ENCODE measurements at places on chromosomes 7 and 10.

DNA sequence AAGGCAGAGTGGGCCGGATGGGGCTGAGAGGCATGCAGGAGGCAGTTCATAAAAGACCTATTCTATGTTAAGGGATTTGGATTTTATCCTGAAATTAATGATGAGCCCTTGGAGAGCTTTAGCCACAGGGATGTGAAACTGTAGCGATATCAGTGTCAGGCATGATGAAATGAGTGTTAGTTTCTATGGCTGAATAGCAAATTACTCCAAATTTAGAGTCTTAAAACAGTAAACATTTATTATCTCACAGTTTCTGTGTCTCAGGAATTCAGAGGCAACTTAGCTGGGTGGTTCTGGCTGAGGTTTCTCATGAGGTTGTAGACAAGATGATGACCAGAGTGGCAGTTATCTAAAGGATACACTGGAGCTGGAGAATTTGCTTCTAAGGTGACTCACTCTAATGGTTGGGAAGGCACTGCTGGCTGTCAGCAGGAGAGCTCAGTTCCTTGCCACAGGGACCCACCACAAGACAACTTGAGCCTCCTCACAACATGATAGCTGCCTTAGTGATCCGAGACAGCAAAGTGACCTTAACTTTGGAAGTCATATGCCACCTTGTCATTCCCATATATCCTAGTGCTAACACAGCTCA lies 36.7 kb upstream of the SFTPD start:
- peak; percentile 19 for DNase-seq

GRCh38 chr7:130891254-130892094 lies 157.5 kb upstream of the KLF14 start:
- peak; percentile 94 for DNase-seq

- no peak for DNase-seq
Observed at GRCh38 chr7:127628445-127628844, 10.5 kb upstream of the PAX4 start.

DNA sequence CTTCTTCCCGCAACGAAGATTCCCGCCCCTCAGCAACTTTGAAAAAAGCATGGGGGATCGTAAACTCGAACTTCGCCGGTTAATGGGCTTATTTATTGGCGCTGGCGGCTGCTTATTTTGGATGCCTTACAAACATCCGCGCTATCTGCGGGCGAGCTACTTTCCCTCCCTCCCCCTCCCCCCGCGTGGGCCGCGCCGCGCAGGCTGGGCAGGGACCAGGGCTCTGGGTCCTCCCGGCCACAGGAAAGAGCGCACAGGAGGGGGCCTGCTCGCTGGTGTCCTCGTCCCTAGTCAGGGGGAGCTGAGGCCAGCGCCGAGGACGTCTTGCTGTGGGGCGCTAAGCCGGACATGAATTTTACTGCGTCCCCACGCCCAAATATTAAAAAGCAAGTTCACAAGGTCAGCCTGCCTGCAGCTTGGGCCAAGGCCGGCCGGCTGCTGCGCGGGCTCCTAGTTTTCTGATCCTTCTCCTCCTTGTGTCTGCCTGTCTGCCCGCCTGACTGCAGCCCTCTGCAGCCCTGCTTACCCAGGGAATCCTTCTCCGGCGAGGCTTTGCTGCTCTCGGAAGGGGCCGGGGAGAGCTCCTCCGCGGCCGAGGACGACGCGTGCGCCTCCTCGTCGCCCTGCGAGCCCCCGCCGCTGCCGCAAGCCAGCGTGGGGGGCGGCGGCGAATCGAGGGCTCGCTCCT lies 1.2 kb downstream of the HOXA10 start:
- DNase-seq: peak; percentile 87

DNA sequence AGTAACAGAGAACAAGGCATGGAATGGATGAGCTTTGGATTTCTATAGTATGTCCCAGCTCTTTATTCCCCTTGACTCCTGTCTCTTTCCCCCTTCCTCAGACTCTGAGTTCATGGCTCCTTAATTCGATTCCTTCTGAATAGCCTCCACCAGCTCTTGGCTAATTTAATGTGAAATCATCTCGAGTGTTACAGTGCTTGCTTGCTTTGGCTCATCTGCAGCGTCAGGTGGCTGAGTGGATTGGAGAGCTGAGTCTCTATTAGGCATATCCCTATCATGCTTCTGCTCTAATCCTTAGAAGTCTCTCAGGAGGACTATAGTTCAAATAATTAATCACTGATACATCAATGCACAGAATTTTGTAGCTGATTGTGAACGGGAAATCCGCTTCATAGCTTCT lies 134.6 kb downstream of the LRRC4 start:
- no peak for DNase-seq

- DNase-seq: peak; percentile 78
Observed at GRCh38 chr10:33295851-33296250, 38.6 kb downstream of the NRP1 start.

DNA sequence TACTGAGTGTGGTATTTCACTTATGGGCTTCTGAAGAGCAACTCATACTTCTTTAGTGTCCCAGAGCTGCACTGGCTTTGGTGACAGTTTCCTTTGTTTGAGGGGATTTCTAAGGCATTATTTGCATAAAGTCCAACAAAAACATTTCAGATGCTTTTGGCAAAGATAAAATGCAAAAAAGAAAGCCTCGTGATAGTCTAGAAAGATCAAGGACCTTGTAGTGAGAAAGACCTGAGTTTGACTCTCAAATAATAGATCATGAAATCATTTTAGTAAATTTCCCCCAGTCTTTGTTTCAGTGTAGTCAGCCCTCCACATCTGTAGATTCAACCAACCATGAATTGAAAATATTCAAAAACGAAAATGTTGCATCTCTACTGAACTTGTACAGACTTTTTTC lies 107.4 kb downstream of the EEPD1 start:
- no peak for DNase-seq

- no peak for DNase-seq
Observed at GRCh38 chr10:110160081-110160480, 47.3 kb upstream of the MXI1 start.

GRCh38 chr10:23693501-23693901 lies 254.6 kb downstream of the OTUD1 start:
- DNase-seq: peak; percentile 6

DNA sequence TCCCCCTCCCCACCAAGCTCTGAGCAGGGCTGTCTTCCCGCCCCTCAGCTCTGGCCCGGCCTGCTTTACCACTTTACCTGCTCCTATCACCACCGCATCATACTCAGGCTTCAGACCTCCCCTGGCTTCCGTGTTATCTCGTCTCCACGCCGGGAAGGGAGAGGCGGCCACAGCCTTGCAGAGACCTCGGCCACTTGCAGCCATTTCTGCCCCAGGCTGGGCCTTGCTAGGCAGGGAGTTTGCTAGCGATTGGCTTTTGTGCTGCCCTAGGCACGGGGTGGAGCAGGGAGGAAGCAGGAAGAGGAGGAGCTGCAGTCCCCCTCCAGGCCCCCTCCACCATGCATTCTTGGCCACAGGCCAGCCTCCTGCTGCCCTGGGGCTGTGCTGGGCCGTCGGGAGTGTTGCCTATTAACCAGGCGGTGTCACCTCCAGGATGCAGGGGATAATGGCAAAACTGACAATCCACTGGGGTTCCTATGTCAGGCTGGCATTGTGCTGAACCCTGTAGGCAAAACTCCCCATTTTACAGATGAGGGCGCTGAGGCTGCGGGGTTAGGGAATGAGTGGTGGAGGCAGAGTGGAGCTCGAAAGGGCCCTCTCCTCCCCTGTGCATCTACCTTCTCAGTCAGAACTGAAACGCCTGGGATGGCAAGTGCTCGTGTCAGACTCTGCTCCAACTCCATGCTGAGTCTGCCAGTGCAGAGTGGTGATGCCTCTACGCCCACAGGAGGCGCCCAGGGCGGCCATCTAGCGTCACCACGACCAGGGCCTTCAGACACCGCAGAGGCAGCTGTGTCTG lies at the start of gene PYROXD2:
Gene PYROXD2 (minus strand): TSS at position 251 of the 799 bp plus-strand sequence. CDS start 47 bp downstream, at position 204.
- peak; percentile 94 for DNase-seq

DNA sequence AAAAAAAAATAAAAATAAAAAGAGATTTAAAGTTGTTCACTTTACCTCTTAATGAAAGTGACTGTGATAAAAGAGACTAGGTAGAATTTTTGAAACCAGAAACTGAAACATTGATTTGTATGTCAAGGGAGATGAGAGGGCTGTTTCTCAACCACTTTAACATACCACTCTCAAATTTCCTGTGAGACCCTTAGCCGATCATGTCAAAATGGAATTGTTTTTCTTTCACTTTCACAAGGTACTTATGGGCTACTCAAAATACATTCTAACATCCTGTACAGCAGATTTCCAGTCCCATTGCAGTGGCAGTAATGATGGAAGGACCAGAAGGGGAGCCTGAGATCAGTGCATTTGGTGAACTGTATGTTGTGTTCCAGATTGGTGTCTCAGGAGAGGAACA lies 261.2 kb downstream of the PPP1R3A start:
- no peak for DNase-seq

GRCh38 chr10:84265418-84265817 lies 20.6 kb downstream of the RGR start:
- DNase-seq: no peak
